ENCODE measurements at places on chromosomes 3 and 15. TPM values are rescaled to one million over a fixed set of nuclear protein-coding genes. Genes with fewer than 3 reads are reported as not detected.

DNA sequence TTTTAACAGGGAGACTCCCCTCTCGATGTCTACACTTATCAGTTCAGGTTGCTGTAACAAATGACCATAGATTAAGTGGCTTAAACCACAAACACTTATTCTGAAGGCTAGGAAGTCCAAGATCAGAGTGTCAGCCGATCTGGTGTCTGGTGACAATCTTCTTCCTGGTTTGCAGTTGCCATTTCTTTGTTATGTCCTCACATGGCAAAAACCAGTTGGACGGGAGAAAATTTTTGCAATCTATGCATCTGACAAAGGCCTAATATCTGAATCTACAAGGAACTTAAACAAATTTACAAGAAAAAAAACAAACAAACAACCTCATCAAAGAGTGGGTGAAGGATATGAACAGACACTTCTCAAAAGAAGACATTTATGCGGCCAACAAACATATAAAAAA lies 116.9 kb upstream of the FOXB1 start:
- no peak for DNase-seq

- DNase-seq: no peak
These were observed 110.5 kb upstream of the ABHD17C start for GRCh38 chr15:80584561-80584964.

- peak; percentile 62 for DNase-seq
These were observed 33.3 kb downstream of the CA12 start for GRCh38 chr15:63348392-63348791.

DNA sequence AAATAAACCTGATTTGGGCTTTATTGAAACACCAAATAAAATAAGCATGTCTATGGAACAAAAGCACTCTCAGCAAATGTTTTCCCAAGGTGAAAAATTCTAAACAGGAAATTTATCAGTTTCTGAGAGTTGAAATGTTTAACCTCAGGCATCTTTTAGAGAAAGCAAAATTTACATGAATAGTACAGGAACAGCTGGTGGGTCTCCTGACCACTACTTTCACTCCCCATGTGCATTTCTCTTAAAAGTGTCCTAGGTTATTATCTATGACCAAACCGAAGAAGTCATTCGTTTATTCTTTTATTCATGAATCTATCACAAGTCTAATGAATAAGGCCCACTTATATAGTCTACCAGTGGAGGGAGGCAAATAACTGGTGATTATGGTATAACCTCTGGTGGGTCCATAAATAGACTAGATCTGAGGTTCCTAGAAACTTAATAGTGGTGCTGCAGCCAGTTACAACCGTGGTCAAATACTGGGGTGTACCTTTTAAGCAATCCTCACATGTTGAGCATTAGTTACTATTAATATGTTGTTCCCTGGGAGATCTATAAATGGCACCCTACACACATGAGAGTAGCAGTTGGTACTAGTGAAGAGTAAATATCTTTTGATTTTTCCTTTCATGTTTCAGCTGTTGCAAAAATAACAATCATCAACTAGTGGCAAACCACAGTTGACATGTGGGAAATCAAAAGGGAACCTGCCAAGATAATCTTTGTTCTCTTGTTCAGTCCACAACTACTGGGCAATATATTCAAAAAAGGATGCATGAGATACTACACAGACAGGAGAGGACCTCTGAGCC lies 169.3 kb upstream of the STAC start:
- DNase-seq: no peak

DNA sequence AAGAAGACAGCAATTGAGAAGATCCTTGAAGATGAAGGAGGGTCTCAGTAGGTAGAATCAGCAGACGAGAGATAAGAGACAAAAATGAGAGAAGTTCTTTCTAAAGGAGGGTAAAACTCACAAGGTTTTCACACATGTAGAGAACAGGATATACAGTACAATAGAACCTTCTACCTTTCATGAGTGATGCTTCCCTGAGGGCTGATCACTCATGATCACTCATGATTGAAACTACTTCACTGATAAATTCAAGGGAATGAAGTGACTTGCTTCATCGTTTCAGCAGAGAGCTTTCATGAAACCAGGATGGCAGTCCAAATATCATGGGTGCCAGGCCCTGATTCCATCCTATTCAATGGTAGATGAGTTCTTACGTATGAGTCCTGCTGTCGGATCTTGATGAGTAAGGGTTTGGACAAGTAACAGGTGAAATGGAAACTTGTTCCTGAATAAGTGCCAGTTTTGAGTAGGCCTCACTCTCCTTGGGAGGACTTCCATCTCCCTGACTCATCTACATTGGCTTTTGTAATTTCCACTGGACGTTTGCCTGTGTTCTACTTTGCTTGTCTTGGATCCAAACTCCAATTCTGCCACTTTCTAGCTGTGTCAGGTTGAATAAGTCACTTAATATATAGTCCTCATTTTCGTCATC lies 9.6 kb upstream of the CLDN16 start:
- DNase-seq: peak; percentile 56

DNA sequence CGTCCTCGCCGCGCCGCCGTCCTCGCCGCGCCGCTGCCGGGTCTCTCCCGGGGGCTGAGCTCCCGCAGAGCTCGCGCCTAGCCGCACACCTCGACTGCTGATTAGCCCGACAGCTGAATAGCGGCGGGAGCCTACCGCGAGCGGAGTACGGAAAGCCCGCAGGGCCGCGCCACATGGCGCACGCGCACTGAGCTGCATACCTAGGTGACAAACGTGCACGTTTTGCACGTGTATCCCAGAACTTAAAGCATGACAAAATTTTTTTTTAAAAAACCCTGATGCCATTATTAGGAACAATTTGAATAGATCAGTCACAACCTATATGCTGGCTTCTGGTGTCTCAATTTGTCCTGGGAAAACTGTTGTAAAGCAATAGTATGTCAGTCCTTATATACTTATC lies at the start of gene GOLGA8A:
Gene GOLGA8A, minus strand, starts transcription at position 122 of the 400 bp plus-strand sequence. CDS start 48,117 bp downstream, outside the sequence.
- peak; percentile 4 for DNase-seq

The KNL1 gene
- 33.6 TPM for total RNA-seq

The SKOR1 gene
- total RNA-seq: not detected

The DZIP1L gene
- total RNA-seq: 14.4 TPM

The TERC gene
- 145 TPM for total RNA-seq

The TF gene
- total RNA-seq: 1.7 TPM

The CDCP1 gene
- 0.29 TPM for total RNA-seq

Data from A172 (cell line).